ENCODE measurements at places on chromosomes 7 and 10.

GRCh38 chr7:136173874-136174273, 196.7 kb upstream of the MTPN start:
- DNase-seq = no peak

- no peak for DNase-seq
These were observed 268.1 kb downstream of the CAMK1D start for GRCh38 chr10:12617191-12618175.

- DNase-seq = no peak
These were observed 3.6 kb downstream of the ELN start for GRCh38 chr7:74031403-74032190.

DNA sequence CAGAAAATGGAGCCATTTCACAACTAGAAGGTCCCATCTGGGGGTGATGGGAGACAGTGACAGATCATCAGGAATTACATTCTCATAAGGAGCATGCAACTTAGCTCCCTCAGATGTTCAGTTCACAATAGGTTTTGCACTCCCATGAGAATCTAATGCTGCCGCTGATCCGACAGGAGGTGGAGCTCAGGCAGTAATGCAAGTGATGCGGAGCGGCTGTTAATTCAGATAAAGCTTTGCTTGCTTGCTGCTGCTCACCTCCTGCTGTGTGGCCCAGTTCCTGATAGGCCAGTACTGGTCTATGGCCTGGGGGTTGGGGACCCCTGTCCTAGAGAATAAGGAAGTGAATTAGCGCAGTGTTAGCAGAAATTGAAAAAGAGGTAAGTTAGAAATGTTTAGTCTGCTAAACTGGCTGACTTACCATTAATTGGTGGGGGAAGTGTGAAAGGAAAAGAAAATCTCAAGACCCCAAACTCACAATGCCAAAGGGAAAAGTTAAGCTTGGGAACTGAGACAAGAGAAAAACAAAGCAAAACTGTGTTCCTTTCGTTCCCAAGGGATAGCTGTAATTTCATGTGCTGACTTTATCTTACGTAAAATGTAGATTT, 76.4 kb downstream of the LYZL2 start:
- no peak for DNase-seq

DNA sequence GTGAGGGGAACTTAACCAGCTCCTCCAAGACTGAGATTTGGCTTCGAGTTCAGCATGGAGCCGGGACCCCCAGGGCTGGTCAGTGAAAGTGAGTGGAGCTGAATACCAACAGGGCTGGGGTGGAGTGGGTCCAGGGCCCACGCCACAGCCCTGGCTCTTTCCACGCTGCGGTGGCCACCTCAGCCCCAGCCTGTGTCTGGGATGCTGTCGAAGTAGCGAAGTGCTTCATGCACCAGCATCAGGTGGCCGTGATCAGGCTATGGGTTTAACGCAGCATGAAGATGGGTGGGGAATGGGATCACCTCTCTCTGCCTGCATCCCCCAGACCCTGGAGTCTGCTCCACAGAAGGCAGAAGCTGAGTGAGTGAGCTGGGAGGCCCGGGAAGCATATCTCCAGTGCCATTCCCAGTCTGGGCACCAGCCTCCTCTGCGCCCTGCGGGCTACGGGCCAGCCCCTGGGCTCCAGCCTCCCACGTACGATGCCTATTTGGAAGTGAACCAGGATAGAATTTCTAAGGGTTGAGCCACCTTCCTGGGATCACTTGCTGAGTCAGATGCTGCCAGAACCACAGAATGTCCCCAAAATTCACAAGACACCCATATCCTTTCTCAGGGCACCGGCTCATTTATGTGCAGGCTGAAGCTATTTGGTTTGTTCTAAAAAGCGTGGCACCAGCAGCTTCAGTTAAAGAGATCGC, 131.1 kb upstream of the CHST15 start:
- no peak for DNase-seq

DNA sequence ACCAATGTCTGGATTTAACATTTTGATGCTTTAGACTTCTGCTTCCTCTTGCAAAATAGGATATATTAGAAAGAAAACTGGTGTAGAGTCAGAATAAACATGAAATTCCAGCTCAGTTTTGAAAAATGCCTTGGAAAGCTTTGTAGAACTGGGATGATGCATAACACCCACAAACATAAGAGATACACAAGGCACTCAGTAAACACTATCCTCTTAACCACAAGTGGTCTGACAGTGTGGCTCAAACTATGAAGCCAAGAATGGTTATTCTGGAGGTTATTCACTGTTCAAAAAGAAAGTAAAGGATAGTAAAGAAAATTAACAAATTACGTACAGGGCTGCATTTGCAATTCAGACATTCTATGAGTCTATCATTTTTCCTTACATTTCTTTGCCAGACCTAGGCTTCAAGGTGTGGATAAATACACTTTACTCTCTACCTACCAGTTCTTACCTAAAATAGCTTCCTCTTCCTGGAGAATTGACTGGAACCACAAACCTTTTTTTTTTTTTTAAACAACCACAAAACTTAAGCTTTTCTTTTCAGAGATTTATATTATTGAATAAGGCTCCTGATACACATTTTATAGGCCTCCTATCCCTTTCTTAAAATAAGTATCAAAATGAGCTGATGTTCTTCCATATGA, 9.0 kb upstream of the RSBN1L start:
- DNase-seq = no peak

DNA sequence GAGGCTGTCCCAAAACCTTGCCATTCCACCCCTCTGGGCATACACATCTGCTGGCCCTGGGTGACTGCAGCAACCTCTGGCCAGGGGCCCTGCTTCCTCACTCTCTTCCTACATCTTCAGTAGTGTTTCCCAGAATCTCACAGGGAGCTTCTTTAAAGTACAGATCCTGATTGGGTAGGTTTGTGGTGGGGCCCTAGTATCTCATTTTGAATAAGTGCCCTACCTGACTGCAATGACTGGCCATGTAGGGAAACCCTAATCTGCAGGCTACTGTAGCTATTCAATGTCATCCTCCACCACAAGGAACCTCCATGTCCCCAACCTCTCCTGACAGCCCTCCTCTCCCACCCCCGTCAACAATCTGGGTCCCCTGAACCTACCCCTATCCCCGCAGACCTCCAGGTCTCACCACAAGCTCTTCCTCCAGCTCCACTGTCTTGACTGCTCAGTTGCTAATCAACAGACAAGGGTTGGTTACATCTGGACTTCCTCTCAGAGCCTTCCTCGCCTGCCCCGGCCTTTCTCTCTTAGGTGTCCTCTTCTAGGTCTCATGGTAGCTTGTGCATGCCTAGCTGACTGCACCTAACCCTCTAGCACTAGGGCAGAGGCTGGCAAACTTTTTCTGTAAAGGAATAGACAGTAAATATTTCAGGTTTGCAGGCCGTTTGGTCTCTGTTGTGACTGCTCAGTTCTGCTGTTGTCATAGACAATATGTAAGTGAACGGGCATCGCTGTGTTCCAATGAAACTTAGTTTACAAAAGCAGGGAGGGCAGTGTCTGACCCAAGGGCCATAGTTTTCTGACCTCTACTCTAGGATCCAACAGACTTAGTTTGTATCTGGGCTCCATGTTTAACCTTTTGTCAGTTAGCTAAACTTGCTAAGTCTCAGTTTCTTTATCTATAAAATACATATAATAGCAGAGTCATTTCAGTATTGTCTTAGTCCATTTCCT, 121.1 kb downstream of the AOAH start:
- DNase-seq = no peak

DNA sequence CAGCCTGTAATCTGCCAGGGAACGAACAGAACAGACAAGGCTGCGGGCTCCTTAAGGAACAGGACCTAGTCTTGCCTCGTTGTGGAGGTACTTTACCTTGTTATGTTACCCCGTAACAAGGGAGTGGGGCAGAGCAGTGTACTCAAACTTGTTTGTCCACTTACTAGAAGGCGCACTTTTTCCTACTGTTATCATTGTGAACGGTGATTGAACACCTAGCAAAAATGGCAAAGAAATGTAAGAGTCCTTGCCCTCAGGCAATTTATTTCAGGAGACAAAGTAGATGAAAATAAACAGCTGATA, 620 bp upstream of the IMPDH1 start:
- DNase-seq = no peak

- no peak for DNase-seq
These were observed 45.6 kb downstream of the VIPR2 start for GRCh38 chr7:159098811-159099655.

GRCh38 chr7:15628876-15629275, 57.6 kb downstream of the MEOX2 start:
- DNase-seq = no peak

DNA sequence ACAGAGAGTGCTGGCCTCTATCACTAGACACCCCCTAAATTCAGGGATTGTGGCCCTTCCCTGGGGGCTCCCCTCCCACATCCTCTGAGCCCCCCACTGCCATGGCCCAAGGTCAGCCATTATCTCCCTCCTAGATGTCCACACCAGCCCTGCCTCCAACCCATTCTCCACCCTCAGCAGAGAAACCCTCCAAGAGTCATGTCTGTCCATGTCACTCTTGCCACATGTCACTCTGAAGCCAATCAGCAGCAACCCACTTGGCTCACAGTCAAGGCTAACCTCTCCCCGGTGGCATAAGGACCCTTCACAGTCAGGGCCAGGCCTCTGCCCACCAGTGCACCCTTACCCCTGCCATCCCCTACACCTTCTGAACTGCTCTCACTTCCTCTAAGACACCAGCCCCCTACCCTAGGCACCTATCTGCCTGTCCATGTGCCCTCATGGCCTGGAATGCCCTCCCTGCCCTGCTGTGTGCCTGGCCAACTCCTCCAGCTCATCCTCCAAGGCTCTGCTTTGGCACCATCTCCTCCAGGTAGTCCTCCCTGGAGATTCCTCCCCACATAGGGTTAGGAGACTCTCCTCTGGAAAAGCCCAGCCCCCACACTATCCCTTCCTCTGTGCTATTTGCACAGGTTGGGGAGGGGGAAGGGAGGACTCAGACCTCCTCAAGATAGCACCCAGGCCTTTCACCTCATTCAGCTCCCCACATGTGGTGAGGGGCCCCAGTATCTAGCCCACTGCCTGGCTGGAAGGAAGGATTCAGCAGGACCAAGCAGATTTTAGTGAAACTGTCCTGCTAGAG, 83.7 kb downstream of the GRID1 start:
- no peak for DNase-seq

DNA sequence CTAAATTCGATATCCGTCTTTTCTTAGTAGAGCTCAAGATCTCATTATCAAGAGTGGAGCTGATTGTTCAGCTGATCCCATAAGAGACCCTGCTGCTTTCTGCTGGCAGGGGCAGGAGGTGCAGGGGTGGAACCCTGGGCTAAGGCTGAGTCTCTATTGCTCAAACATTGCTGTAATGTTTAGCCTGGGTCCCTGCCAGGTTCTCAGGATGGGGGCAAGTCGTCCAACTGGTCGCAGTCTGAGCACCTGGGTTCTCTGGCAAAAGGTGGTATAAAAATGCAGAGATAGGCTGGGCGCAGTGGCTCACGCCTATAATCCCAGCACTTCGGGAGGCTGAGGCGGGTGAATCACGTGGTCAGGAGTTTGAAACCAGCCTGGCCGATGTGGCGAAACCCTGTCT, 62.0 kb upstream of the NRBF2 start:
- DNase-seq = no peak

DNA sequence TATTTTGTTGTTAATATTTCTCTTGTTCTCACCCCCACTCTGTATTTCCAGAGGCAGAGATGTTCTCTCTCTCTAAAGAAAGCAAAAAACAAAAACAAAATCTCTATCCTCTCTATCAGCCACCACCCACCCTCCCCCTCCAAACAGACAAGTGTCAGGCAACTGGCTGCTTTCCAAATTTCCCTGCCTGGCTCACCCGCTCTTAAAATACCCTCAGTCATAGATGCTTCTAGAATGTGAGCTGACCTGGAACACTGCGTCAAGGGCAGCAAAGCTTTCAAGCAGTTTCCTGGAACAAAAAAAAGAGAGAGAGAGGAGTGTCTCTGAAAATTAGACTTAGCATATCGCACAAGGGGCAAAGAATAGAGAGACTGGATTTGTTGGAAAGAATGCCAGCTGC, 341.0 kb upstream of the ZMIZ1 start:
- no peak for DNase-seq

GRCh38 chr10:87608756-87609155, 50.9 kb upstream of the PAPSS2 start:
- DNase-seq = no peak

DNA sequence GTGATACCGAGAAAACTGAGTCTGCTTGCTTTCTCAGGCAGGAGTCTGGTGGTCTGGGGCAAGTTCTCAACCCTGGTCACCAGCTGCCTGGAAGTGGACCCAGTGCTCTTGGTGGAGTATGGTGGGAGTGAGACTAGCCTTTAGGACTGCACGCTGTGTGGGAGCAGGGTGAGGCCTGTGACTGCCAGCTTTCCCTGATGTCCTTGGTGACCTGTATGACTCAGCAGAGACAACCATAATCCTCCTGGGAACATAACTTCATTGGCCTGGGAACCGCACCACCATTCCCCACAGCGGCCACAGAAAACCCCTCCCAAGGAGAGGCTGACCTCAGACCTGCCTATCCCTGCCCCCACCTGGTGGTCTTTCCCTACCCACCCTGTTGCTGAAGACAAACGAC, 139.5 kb upstream of the CHRM2 start:
- DNase-seq = no peak

- no peak for DNase-seq
These were observed 108.5 kb downstream of the PTPRN2 start for GRCh38 chr7:158479021-158479663.

GRCh38 chr10:63421591-63421990, 44.2 kb downstream of the JMJD1C start:
- DNase-seq = no peak

DNA sequence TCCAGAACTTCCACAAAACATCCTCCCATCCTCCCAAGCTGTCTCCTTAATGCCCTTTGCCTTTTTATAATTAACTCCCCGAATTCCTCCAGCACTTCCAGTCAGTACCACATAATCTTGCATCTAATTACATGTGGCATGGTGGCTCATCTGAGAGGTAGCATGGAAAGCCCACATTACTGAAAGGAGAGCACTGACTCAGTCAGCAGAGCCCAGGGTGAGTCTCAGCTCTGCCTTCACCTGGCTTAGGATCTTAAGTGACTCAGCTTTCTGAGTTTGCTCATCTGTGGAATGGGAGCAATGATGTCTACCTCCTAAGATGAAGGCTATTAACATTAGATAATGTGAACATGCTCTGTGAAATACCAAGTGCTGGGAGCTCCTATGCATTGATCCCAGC, 433.9 kb downstream of the SORCS3 start:
- DNase-seq = no peak

- no peak for DNase-seq
These were observed 1.3 kb upstream of the HIP1 start for GRCh38 chr7:75739796-75740672.

- DNase-seq = no peak
These were observed 191.5 kb downstream of the REEP3 start for GRCh38 chr10:63712717-63713115.

DNA sequence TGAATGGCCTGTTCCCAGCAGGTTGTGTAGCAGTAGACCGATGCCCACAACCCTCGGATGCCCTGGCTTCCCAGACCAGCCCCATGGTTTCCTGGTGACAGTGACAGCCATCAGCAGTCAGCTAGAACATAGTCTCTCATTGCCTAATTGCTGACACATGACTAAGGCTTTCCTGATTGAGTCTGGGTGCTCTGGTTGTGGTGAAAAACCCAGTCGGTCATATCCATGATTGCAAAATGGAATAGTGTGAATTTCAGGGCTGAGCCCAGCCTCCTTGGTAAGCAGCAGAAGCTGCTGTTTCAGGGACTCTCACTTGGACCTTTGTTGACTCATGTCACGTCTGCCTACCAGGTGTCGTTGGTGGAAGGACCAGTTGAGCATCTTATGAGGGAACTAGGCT, 36.6 kb downstream of the POR start:
- DNase-seq = no peak
